ENCODE measurements at places on chromosomes 13 and 19. TPM values are rescaled to one million over a fixed set of nuclear protein-coding genes. Genes with fewer than 3 reads are reported as not detected.

GRCh38 chr19:9673912-9674662, 813 bp downstream of the ZNF562 start:
- DNase-seq, result no peak

- no peak for DNase-seq
Measured at GRCh38 chr19:46036744-46037128, 4.1 kb downstream of the IGFL4 start.

GRCh38 chr13:48977973-48978372, 2.3 kb downstream of the FNDC3A start:
- no peak for DNase-seq

DNA sequence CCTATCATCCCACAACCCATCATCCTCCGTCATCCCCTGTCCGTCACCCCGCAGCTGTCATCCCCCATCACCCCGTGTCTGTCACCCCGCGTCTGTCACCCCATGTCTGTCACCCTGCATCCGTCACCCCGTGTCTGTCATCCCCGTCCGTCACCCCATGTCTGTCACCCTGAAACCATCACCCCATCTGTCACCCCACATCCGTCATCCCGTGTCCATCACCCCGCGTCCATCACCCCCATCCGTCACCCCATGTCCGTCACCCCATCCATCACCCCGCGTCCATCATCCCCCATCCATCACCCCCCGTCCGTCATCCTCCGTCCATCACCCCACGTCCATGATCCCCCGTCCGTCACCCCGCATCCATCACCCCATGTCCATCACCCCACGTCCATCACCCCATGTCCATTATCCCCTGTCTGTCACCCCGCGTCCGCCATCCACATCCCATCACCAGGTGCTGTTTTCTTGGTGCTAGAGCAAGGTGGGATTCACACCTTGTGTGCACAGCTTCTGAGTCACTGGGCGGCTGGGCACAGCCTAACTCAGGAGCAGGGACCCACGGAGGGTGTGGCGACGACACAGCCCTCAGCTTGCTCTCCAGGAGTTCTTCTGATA, 24.2 kb downstream of the RASA3 start:
- DNase-seq, result no peak

GRCh38 chr19:12757544-12758274, 6.1 kb downstream of the BEST2 start:
- no peak for DNase-seq

GRCh38 chr13:86792153-86792651, 879.0 kb upstream of the SLITRK5 start:
- no peak for DNase-seq

GRCh38 chr13:92802776-92803175, 423.8 kb upstream of the GPC6 start:
- no peak for DNase-seq

- no peak for DNase-seq
Measured at GRCh38 chr13:50668691-50669271, 174.7 kb downstream of the DLEU7 start.

- DNase-seq, result no peak
Measured at GRCh38 chr19:3573858-3574637, 1.3 kb downstream of the HMG20B start.

DNA sequence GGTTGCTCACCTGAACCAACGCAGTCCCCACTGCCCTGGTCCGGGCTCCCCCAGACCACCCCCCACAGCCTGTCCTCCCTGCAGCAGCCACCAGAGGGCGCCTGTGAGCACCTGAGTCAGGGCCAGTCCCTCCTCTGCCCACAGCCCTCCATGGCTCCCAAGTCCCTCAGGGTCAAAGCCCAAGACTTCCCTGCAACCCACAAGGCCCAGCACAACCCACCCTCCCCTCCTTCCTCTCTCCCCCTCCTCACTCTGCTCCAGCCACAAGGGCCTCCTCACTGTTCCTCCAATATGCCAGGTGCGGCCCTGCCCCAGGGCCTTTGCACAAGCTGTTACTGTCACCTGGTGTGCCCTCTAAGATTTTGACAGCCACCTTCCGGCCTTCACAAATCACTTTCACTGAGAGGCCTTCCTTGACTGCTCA, 10.9 kb downstream of the GNA15 start:
- no peak for DNase-seq

DNA sequence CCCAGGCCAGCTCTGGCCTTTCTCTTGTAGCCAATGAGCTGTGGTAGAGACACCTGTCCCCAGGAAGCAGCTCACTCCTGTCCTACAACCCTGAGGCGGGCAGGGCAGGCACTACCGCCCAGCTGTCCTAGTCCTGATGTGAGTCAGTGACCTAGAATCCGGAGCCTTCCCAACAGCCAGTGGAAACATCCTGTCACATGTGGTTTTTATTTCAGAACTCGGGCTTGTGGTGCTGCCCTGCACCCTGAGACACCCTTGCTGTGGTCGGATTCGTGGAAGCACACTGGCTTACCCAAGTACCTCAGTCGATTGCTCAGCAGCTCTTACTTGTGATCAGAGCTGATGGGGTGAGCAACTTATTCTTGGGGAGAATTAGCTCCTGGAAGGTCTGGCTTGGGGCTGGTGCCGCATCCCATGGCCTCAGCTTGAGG, 83.6 kb upstream of the ARHGEF7 start:
- no peak for DNase-seq

DNA sequence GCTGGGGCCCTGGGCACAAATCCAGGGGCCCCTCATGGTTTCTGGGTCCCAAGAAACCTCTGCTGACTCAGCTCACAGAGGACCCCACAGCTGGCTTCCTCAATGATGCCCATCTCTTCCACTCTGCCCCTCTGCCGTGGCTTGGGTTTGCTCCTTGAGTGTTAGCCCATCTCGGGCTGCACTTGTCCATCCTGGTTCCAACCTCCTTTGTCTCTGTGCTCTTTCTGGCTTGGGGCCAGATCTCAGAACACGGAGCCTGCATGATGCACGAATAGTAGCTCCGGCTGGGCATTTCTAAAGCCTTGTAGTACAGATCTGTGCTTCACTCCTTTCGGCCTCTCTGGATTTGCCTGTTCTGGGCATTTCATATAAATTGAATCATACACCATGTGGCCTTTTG, 53.8 kb downstream of the F2RL3 start:
- DNase-seq, result no peak

MIPEP gene
- polyA plus RNA-seq, result 16.6 TPM

TBC1D4 gene
- polyA plus RNA-seq, result 5.4 TPM

ATP8B3 gene
- 1.6 TPM for polyA plus RNA-seq

ZSCAN1 gene
- polyA plus RNA-seq, result 0.44 TPM

DOCK9 gene
- polyA plus RNA-seq, result 63.5 TPM
